Stimulated activated CD4-positive, alpha-beta T cell treated with anti-CD3 and anti-CD28 coated beads, Interleukin-12 subunit alpha, Interleukin-12 subunit beta, amount 100 ng/mL, for 24 hours (primary cell): ENCODE measurements at places on chromosomes 7 and 10.

GRCh38 chr7:106193661-106194060 is 81.5 kb upstream of the SYPL1 start:
- DNase-seq, result no peak

DNA sequence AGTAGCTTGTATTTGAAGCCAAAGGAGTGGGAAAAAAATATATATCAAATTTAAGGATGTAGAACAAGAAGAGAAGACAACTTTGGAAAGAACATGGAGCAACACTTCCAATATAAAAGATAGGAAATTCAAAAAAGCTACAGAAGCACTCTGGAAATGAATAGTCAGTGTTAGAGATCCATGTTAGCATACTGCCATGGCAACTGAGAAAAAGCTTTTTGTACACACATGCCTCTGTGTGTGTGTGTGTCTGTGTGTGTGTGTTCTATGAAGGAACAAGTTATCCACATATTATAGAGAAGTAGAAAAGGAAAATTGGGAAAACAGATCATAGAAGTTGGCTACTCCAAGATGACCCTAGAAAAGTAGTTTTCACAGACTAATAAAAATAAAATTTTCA is 96.3 kb downstream of the LRRTM3 start:
- DNase-seq, result no peak

DNA sequence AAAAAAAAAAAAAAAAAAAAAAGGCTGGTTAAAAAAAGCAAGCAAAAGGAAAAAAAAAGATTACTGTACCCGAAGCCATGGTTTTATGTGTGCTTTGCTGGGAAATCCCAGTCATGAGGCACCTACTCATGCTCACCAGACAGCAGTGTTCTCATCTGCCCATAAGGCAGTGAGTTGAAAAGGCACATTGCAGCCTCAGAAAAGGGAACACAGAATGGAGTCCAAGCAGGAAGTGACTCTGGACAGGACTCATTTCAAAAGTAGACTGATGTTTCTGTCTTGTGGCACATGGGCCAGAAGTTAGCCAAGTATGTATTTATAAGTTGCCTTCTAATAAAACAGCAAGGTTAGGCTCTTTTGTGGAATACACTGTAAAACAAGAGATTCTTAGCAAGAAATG is 40.2 kb downstream of the PDSS1 start:
- no peak for DNase-seq

DNA sequence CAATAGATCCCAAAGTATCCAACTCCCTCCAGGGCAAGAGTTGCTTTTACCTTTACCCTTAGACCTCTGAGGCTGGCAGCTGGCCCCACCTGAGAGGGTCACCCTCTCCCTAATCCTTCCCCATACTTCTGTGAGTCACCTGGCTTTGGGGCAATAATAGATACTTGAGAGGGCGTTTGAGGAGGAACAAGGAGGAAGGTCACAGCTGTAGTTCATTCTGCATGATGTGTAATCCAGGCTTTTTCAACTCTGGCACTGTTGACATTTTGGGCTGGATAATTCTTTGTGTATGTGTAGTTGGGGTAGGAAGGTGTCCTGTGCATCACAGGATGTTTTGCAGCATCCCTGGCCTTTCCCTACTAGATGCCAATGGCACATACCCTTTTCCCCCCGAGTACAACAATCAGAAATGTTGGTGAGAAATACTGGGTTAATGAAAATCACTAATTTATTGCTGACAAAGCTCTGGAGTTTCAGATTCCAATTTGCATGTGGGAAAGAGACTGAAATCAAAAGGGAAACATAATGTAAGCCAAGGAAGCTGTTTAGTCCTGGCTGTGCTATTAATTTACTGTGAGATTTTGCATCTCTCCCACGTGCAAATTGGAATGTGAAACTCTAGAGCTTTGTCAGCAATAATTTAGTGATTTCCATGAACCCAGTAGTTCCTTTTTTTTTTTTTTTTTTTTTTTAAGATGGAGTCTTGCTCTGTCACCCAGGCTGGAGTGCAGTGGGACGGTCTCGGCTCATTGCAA is 3.6 kb downstream of the BLVRA start:
- DNase-seq, result no peak

DNA sequence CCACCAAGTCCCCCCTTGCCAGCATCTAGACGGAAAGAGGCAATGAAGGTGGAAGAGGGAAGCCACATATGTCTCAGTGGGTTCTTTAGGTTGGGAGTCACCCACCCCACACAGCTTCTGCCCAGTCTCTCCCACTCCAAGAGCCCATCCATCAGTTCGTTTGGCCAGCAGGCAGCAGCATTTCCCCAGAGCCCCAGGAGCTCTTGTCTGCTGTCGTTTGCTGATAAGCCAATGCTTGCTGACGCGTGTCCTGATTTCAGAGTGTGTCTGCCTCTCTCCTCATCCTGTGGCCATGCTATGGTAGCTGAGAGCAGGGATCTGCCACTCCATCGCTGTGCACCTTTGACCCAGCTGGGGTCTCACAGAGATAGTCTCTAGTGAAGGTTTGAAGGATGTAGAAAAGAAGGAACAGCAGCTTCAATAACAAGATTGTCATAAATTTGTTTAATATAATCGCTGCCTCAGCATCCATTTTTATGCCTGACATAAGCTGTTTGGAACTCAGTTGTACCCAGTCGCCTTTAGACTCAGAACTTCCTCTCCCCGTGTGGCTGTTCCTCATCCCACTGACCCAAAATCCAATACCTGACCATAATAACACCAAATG is 39.4 kb upstream of the GDF10 start:
- peak; percentile 15 for DNase-seq

DNA sequence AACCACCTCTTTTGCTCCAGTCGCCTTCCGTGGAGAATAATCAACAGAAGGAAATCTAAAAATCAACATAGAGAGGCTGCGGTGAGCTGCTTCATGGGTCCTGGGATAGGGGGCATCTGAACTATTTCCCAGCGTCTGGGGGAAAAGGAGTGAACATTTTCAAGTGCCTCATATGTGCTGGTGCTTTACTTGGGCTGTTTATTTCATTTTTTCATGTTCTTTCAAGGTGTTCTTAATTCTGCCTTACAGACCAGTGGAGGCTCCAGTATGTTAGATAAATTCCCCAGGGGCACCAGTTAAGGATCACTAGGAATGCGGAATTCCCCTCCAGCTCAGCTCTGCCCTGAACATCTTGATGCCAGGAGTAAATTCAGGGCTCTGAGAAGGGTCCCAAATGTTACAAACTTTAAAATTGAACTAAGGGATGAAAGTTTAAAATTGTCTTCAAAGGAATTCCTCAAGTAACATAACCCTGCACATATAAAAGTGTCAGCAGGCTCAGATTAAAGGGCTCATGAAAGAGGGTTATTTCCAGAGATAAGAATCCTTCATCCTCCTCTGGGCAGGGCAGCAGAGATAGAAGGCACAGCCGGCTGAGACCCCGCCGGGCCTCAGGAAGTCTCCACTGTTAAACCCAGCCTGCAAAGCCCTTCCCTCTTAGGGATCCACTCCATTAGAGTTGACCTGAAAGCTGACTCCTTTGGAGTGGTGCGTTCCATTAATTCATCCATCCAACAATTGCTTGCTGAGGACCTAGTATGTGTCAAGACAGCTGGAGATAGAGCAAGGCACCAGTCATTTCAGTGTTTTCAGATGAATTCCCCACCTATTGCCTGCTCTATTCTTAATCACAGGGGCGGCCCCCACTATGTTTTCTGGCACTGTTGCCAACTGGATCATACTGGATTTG is 345.8 kb downstream of the KCNMA1 start:
- no peak for DNase-seq

GRCh38 chr10:44576702-44577191 is 191.8 kb upstream of the CXCL12 start:
- no peak for DNase-seq

GRCh38 chr10:43036481-43037428 is 40.1 kb upstream of the RET start:
- no peak for DNase-seq

- no peak for DNase-seq
These were observed 195.0 kb upstream of the RHOBTB1 start for GRCh38 chr10:61138708-61139591.

DNA sequence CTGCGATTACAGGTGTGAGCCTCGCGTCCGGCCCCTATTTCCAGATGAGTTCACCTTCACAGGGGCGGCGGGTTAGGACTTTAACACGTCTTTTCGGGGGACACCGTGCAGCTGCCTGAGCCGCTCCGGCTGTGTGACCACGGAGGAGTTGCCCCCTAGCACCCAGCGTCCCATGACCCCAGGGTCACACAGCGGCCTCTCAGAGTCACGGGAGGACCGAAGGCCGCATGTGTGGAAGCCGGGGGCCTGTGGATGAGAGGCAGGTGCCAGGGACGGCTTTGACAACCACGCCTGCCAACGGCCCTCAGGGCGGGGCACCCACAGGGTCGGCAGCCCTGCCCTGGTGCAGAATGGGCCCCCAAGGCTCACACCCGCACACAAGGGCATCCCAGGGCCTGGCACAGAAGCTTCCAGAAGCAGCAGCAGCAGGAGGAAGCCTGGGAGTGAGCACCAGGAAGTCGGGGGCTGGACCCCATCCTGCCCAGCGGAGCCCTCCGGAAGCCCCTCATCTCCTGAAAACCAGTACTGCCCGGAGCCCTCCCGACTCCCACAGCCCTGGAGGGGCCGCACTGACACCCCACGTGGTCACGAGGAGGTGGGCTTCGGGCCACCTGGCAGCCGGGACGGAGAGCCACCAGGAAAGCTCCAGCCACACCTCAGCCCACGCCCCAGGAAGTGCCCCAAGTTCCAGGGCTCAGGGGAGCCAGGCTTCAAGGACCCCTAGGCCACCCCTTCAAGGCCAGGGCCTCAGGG is 32.7 kb downstream of the ADAP1 start:
- DNase-seq, result no peak

DNA sequence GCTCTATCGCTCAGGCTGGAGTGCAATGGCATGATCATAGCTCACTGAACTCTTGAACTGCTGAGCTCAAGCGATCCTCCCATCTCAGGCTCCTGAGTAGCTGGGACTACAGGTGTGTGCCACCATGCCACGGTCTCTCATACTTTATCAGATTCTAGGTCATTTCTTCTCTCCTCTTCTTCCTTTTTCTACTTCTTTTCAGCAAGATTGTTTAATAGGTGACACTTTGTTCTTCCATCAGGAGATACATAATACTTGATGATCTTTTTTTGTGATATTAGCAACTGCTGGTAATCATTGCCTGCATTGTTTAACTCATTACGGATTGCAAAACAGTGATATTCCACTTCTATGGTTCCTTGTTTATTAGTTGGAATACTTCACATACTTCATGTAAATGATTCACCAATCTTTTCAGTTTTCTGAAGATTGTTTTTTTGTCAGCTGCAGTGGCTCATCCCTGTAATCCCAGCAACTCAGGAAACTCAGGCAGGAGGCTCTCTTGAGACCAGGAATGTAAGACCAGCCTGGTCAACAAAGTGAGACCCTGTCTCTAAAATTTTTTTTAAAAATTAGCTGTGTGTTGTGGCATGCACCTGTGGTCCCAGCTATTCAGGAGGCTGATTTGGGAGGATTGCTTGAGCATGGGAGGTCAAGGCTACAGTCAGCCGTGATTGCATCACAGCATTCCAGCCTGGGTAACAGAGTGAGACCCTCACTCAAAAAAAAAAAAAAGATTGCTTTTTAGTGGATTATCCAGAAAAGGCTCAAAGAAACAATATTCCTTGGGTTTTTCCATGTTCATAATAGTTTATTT is 36.2 kb upstream of the CHST3 start:
- no peak for DNase-seq

DNA sequence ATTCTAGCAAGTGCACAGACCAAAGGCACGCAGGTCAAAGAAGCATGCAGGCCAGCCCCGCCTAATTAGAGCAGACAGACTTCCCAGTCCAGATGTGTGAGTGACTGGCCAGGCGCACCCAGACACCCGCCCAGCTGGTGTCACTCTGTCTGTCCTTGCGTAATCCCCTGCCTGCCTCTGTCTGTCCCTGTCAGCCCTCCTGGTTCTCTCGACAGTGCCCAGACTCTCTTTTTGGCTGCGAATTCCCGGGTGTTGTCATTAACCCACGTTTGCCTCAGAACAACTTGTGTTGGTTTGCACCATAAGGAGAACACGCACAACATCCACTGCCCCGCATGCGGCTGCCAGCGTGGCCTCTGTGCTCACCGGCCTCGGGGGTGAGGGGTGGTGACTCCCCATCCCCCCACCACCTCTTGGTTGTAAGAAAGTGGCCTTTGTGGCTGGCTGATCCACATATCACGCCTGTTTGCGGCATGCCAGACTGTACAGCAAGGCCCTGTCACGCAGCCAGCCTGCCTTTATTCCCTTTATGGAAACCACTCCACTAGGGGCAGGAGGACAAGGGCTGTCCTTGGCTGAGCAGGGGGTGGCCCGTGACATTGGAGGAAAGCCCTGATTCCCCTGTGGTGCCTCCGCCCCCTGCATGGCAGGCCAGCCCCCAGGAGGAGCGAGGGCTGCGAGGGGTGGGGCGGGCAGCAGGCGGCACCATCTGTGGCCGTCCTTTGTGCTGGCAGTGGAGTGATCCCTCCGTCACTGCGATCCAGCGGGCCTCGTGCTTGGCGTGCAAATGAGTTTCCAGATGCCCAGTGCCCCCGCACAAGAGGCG is 72.8 kb upstream of the PPIF start:
- DNase-seq, result no peak

DNA sequence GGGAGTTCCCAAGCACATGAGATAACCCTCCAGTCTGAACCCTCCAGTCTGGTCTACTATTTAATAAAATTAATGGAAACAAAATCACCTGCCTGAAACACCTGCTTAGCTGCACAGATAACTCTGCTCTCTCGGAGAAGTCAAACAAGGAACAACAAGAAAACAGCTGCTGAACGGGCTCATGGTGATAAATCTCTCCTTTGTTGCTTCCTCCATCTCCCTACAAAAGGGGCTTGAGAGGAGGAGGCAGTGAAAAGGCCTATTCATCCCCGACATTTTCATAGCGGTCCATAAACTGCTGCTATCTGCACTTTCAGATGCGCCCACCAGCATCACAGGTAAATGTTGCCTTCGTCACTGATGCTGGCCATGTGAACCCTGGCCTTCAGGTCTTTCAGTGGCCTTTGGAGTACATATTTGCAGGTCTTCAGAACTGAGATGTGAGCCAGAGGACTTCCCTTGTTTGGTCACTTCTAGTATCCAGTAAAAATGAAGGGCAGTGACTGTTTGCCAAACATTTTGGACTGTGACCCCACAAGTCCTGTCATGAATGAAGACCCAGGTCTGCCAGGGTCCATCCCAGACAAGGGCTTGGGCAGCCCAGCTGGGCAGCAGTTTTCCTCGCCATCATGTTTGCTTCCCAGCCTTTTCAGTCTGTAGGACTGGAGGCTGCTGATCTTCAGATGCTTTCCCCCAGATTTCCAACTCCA is 15.9 kb downstream of the FKBP6 start:
- no peak for DNase-seq

DNA sequence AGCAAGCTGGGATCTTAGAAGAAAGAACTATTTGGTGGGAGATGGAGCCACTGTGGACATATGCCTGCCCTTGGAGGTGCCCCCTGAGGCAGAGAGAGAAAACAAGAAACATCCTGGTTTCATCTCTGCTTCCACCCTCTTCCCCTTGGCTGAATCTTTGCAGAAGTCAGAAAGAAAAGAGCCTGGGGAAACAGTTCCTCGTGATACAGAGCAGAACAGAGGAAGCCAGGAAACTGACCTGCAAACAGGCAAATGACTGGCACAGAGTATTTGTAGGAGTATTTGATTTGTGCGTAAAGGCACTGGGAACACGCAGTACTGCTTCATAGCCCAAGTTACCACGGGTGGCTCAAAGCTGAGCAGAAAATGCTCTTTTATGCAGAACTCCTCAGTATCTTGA is 7.0 kb upstream of the KEL start:
- DNase-seq, result no peak

- DNase-seq, result no peak
These were observed 122.8 kb upstream of the ZNF92 start for GRCh38 chr7:65250697-65251395.

GRCh38 chr7:875476-876076 is 778 bp upstream of the GET4 start:
- DNase-seq, result no peak

- DNase-seq, result no peak
These were observed 1212.4 kb downstream of the SORCS1 start for GRCh38 chr10:105952153-105952552.
